NCI-H1694 treated with DMSO at 0.1 percent for 48 hours (cell line): ENCODE measurements at places on chromosomes 5 and 9.

DNA sequence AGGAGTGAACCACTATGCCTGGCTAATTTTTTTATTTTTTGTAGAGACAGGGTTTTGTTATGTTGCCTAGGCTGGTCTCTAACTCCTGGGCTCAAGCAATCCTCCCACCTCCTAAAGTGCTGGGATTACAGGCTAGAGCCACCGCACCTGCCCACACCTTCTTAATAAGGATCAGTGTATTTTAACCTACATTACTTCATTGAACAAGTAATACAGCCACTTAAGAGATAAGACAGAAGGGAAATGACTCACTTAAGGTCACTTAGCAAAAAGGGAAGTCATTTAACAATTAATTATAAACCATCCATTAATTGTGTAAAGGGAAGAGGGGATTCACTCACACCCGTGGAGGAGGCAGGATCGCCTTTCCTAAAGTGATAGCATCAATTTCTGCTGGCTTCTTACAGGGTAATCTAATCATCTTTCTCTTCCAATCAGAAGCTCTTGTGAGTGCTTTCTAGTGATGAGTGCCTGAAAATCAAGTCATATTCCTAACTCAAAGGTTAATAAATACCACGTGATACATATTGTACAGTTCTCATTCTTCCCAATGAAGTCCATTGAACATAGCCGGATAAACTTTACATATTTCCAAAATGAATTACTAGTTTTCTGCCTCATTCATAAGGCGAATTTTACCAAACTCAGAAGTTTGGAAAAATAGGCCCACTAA is 3.5 kb downstream of the FBXW11 start:
- no peak for DNase-seq

- no peak for DNase-seq
These were observed 1095.1 kb downstream of the DTWD2 start for GRCh38 chr5:117893211-117893610.

GRCh38 chr5:76801159-76801802 is 17.5 kb upstream of the F2RL1 start:
- DNase-seq: no peak

GRCh38 chr5:56344594-56344993 is 111.5 kb upstream of the ANKRD55 start:
- DNase-seq: no peak

DNA sequence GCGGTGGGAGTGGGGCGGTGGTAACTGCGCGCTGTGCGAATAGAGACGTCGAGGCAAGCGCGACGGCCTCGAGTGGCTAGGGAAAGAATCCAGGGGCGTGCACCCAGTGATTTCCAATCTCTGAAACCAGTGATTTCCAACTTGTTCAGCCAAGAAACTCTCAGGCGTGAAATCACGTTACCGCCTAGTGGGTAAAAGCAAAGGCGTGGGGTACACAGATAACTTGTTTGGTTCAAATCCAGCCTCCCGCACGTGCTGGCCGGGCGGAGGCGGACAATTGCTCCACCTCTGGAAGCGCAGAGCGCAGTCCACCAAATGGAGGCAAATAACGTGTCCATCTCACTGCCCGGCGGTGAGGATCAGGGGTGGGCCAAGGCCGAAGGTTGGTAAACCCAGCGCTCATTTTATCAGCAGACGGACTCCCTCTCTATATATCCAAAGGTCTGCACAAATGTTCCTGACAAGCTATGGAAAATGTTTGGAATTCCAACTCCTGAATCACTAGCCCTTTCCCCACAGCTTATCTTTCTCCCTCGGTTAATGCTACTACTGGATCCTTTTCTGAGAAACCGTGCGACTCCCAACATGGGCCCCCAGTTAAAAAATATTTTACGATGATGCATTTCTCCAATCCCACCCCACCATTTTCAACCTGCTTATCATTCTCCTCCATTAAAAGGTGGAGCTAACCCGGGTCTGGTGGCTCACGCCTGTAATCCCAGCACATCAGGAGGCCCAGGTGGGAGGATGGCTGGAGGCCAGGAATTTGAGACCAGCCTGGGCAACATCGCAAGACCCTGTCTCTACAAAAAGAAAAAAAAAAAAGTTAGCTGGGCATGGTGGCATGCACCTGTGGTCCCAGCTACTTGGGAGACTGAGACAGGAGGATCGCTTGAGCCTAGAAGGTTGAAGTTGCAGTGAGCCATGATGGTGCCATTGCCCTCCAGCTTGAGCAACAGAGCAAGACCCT is 950 bp upstream of the FNBP1 start:
- DNase-seq: no peak

- no peak for DNase-seq
These were observed 16.0 kb downstream of the TERT start for GRCh38 chr5:1278656-1279442.

DNA sequence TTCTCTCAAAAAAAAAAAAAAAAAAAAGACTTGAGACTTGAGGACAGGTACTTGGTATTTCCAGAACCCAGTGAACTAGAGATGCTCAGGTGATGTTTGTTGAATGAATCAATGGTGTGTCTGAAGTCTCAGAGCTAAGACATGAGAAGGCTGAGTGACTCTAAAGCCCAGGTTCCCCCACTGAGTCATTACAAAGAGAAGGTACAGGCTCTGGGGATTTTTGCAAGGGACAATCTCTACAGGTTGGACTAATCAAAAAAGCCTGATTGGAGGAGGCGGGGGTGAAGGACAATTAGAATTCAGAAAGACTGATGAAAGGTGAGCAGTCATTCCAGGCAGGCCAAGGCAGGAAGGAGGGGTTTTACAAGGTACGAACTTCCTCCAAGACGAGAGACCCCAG is 8.2 kb upstream of the FABP6 start:
- DNase-seq: no peak

DNA sequence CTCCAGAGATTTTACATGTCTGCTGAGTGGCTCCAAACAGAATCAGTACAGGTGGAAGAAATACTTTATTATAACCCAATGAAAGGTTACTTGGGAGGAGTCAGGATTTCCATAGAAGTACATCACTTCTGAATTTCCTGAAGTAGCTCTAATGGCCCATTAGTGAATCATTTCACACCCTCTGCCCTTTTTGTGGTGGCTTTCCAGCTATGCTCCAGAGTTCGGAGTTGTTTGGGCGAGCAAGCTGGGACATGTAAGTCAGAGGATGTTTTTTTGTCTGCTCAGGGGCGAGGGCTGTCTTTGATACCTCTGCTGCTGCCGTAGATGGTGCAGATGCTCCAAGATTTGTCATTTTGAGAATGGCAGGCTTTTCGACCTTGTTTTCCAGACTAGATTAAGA is 226.1 kb downstream of the GOLPH3 start:
- no peak for DNase-seq

DNA sequence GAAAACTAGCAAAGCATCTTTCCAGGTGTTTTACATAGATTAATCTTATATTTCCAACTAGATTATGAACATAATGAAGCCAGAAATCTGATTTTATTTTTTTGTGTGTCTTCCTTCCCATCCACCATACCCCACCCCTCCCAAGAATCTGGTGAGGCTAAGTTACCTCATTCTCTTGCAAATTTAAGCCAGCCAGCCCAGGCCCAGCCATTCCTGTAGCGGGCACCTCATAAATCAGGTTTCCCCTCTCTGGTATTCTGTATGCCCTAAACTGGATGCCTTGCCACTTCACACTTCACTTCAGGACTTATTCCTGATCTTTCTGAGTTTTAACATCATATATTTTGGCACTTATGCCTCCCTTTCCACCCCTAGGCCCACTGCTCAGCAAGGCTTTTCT is 21.8 kb downstream of the C9 start:
- DNase-seq: no peak

- DNase-seq: no peak
These were observed 24.9 kb upstream of the CRHBP start for GRCh38 chr5:76927961-76928360.

GRCh38 chr9:94948567-94949235 is 222.2 kb downstream of the AOPEP start:
- no peak for DNase-seq

GRCh38 chr9:88577256-88578120 is 42.5 kb downstream of the NXNL2 start:
- DNase-seq: no peak

DNA sequence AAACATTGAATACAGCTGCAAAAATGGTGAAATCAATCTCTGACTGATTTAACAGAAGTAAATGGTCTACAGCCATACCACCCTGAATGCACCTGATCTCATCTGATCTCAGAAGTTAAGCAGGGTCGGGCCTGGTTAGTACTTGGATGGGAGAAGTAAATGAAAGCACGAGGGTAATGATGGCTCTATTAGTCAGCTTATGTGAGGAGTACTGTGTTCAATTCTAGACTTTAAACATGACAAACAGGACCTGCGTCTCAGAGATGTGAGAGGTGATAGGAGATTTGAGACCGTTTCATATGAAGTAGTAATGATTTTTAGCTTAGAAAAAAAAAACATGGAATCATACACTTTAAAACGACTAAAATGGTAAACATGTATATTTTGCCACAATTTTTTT is 77.1 kb upstream of the SUSD1 start:
- no peak for DNase-seq

- DNase-seq: no peak
These were observed 183.5 kb downstream of the RFX3 start for GRCh38 chr9:3342159-3342777.

DNA sequence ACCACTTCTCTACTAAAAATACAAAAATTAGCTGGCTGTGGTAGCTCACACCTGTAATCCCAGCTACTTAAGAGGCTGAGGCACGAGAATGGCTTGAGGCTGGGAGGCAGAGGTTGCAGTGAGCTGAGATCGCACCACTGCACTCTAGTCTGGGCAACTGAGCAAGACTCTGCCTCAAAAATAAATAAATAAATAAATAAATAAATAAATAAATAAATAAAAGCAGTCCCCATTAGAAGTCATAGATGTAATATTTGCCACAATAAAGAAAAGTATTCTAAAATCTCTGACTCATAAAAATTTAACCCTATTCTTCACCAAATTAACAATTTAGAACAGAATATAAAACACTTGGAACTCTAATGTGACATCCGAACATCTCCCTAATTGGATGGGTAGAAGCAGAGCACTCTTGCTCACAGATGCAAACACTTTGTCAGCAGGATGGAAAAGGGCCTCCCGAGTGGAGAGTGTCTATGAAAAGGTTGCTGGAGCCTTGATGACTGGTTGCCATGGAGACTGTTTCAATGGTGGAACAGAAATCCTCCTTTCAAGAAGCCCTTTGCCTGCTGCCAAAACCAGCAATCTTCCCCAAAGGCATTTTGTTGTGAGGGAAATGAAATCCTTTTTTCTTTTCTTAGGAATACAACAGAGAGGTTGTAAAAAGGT is 38.9 kb upstream of the TRAF1 start:
- no peak for DNase-seq

GRCh38 chr5:135308245-135308644 is 90.8 kb downstream of the MACROH2A1 start:
- no peak for DNase-seq

GRCh38 chr9:88922091-88922490 is 69.2 kb upstream of the S1PR3 start:
- DNase-seq: no peak

GRCh38 chr9:114804505-114804904 is 1.3 kb downstream of the TNFSF15 start:
- DNase-seq: no peak

GRCh38 chr5:94345257-94345656 is 273.1 kb downstream of the KIAA0825 start:
- no peak for DNase-seq

DNA sequence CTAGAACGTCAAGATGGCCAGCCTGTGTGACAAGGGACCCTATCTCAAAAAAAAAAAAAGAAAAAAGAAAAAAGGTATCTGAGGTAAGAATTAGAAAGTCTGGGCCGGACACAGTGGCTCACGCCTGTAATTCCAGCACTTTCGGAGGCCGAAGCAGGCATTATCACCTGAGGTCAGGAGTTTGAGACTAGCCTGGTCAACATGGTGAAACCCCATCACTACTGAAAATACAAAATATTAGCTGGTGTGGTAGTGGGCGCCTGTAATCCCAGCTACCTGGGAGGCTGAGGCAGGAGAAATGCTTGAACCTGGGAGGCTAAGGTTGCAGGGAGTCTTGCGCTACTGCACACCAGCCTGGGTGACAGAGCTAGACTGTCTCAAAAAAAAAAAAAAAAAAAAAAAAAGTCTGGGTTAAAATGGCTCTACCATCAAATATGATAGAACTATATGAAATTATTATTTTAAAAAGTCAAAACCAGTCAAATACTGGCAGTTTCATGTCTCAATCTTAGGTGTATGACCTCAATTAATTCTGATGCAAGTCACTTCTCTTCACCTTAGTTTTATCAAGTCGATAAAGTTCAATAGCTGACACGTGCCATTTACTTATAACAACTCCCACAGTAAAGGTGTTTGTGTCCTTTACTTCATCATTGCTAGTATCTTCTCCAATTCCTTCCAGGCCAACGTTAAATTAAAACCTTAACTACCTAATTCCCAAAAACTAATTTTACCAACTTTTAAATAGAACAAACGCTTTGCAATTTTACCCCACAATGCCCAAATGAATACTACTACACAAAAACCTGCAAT is 1.1 kb downstream of the RPS23 start:
- no peak for DNase-seq

DNA sequence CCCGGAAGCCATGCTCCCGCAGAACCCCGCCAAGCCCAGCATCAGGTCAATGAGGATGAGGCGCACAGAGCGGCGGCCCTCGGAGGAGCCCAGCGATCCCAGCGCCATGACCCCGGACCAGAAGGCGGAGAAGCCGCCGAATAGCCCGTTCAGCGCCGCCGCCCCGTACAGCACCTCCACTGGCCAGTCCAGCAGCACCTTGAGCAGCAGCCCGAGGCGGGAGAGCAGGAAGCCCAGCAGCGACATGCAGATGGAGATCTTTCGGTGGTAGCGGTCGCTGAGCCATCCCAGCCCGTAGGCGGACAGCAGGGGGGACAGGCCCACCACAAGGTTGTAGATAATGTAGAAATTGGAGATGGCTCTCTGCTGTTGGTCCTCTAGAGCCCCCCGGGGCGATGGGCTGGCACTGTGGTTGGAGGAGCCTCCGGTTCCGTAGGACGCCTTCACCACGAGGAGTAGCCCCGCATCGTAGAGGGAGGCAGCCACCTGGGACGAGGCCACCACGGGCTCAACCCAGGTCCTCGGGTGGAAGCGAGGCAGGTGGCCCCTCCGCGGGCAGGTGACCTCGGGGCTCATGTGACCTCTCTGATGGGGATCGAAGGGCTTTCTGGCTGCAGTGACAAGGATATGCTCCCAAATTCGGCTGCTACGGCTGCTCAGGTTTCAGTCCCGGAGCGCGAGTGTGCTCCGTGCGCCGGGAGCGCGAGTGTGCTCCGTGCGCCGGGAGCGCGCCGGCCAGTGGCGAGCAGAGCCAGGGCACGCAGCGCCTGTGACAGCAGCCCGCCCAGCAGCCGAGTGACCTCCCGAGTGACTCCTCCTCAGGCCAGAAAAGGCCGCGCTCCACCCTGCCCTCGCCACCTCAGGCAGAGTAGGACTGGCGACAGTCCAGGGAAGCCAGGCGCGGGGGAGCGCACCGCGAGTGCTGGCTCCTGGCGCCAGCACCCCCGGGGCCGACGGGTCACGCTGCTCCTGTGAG is at the start of gene SLC46A2:
Gene SLC46A2, minus strand, starts transcription at position 771 of the 976 bp plus-strand sequence. Its CDS starts 195 bp downstream, at position 576.
- DNase-seq: no peak

GRCh38 chr5:52139888-52140615 is 647.7 kb upstream of the ITGA1 start:
- peak; percentile 15 for DNase-seq
